ENCODE measurements at places on chromosomes 6 and 20.
A peak's percentile ranks its signal among the peaks of the same experiment; 100 is the strongest.

DNA sequence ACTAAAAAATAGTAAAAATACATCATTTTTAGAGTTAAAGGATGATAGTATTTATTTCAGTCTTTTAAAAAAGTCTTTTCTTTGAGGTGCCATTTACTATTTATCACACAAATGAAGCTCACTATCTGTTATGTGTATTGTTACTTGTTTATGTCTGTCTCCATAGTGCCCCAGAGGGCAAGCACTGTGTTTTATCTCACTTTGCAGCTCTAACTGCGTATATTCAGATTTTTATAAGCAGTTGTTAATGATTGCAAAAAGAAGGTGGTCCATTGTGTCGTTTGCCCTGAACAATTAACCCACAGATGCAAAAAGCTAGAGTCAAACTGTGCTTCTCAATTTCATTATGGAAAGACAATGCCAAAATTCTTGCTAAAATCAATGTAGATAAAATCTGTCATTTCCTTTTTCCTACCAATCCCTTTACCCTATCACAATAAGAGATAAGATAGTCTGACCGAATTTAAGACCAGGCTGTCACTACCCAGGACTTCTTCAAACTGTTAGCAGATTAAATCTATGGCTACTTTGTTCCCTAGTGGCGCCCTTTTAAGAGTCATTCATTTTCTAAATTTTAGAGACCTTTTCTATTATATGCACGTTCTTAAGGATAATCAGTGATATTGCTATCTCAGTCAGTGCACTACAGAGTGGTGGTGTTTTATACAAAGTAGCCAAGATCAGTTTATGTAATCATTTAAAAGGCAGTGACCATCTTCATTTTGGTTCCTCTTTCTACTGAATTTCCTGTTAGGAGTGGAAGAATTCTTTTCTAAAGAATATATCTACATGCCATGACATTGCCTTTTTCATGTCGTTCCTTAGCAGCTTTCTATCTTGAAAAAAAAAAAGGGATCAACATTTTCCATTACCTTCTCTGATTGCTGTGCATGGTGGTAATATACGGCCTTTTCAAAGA is 133.1 kb upstream of the PRDM1 start:
- no peak for DNase-seq

DNA sequence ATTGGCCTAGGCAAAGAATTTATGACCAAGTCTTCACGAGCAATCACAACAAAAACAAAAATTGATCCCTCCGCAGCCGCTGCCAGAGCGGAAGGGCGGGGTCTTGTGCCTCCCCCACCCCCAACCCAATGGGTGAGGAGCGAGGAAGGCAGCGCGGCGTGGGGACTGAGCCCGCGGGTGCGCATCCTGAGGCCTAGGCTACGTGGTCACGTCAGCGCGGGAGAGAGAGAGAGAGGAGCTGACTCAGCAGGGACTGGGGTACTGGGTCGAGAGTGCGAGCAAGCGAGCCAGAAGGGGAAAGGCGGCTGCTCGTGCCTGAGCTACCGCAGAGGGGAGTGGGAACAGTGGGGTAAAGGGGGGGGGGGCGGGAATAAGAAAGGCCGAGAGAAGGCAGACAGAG is 90.1 kb upstream of the FERMT1 start:
- DNase-seq: no peak

- DNase-seq: no peak
Measured at GRCh38 chr6:116456927-116457326, 4.2 kb upstream of the CALHM6 start.

GRCh38 chr6:145051661-145052060 is 683.7 kb downstream of the EPM2A start:
- no peak for DNase-seq

DNA sequence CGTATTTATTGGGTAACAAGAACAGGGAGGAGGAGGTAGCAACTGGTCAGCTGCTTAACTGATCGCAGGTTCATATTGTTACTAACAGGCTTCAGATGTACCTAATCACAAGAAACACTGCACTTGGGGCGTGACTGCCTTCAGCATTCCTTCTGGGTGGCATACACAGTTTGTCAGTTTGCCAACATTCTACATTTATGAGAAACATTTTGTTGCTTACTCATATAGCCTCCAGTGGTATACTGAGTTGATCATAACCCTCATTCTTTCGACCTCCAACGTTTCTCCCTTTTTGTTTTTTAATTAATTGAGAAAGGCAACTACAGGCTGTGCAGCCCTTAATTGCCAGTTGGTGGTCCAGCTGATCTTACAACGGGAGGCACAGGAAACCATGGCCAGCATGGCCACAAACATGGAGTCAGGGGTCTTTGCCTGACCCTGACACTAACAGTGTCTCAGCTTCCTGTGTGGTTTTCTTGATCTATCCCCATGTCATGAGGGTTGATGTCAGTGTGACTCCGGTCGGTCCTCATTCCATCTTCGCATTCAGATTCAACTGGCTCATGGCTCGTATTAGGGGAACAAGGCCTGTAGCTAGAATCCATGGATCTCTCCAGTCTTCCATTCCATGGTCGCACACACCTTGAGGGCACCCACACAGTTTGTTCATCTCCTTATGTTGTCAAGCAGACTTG is 9.4 kb downstream of the EPB41L2 start:
- no peak for DNase-seq

GRCh38 chr6:50993941-50994720 is 175.5 kb downstream of the TFAP2B start:
- no peak for DNase-seq

- DNase-seq: no peak
Measured at GRCh38 chr6:162899148-162899547, 171.4 kb downstream of the PACRG start.

- DNase-seq: no peak
Measured at GRCh38 chr6:31762878-31763618, 592 bp downstream of the SAPCD1 start.

DNA sequence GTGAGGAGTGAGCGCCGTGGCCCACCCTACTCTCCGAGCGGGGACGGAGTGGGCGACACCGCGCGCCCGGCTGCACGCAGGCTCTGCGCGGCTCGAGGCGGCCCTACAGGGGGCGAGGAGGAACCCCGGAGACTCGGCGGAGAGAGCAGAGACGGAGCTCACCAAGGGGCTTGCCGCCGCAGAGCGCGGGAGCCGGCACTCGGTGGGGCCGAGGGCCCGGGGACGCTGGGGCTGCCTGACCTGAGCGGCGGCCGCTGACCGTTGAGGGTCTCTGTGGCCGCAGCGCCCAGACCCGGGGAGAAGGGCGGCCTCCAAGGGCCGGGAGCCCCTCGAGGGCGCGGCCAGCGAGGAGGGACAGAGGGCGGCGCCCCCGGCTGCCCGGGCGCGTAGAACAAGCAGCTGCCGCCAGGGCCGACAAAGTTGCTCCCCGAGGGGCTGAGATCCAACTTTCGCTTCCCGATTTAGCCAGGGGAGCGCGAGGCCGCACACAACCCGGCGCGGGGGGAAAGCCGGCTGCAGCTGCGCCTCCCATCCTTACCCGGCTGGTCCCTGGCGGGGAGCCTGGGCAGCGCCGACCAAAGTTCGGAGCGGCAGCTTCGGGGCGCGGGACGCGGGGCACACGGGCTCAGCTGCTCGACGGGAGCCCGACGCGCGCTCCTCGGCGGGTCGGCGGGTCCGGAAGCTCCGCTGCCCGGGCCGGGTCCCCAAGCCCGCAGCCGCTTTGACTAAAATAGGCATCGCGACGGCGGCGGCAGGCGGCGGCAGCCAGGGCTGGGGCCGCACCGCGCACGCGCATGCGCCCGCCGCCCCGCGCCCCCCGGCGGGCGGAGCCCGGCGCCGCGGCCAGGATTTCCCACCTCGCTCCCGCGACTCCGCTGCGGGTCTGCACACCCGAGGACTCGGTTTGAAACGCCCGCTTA is 43.1 kb downstream of the POPDC3 start:
- DNase-seq: peak; percentile 2

DNA sequence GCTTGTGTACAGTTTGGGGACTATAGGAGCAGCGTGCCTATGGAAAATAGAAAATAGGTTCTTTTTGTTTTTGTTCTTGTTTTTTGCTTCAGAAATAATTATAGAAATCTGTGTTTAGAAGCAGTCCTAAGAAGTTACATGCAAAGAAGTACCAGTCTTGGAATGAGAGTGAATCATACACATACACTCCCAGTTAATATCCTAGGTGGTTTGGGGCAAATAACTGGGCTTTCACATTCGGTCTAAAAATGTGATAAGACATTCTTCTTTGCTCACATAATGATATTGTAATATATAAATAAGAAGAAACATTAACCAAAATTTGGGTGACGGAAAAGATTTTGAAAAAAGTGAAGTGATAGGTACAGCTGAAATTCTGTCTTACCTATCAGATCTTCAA is 61.0 kb downstream of the ENPP1 start:
- DNase-seq: no peak

DNA sequence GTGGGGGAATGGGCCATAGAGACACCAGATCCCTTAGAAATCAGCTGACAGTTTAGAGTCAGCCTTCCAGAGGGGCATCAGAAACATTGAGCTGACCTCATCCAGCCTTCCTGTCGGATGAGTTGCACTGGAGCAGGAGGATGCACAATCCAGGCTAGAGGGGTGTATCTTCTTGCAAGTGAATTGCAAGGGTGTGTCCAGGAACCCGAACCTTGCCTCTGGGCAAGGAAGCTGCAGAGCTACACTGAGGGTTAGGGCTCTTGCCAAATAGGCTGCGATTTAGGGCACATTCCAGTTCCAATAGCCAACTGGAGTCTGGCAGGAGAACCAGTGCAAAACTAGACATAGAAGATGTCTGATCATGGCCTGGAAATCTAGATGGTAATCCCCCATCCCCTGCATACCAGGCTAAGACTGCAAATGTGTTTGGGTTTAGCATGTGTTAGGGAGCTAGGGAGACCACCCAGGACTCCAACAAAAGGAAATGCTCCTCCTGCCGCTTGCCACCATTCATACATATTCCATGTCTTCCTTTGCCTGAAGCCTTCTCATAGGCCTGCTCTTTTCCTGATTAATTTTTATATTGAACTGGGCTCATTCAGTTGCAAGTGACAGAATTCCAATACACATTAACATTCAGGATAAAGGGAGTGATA is 6.3 kb upstream of the UTRN start:
- no peak for DNase-seq

- no peak for DNase-seq
Measured at GRCh38 chr20:10978713-10979112, 304.9 kb upstream of the JAG1 start.

- DNase-seq: no peak
Measured at GRCh38 chr6:41705311-41705995, 30.0 kb downstream of the TFEB start.

GRCh38 chr6:118980063-118980462 is 45.1 kb upstream of the MCM9 start:
- DNase-seq: no peak

DNA sequence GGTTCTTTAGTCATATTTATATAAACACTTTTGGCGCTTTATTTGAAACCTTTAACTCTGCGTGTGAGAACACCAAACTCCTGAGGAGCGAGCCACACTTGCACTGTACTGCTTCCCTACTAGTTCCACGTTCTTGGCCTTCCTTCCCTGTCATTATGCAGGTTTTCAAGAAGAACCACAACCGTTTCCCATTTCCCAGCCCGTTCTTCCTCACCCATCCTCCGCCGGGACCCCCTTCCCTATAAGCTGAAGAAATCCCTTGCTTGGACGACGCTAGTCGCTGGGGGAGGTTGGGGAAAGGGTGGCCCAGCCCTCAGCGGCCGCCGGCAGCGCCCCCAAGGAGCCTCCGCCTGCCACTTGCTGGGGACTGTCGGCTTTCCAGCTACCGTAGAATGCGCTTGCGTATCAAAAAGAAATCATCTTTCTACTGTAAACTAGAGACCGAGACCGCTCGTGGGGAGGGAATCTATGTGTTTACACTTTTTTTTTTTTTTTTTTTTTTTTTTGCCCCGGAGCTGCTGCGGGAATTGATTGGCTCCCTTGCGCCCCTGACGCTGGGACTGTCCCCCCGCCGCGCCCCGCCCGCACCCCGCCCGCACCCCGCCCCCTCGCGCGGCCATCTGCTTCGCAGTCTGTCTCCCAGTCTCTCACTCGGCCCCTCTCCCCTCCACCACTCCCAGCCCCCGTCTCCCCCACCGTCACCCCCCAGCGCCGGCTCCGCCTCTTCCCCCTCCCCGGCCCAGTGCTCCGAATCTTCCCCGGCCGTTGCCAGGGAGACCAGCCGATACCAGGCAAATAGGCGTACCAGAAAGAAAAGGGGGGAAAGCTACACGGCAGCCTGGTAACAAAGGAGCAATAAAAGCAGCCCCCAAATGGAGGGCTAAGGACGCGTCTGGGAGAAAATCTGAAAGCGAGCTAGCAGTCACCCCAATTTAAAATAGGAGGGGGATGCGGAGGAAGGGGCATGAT is 2.3 kb upstream of the MARCKS start:
- no peak for DNase-seq

DNA sequence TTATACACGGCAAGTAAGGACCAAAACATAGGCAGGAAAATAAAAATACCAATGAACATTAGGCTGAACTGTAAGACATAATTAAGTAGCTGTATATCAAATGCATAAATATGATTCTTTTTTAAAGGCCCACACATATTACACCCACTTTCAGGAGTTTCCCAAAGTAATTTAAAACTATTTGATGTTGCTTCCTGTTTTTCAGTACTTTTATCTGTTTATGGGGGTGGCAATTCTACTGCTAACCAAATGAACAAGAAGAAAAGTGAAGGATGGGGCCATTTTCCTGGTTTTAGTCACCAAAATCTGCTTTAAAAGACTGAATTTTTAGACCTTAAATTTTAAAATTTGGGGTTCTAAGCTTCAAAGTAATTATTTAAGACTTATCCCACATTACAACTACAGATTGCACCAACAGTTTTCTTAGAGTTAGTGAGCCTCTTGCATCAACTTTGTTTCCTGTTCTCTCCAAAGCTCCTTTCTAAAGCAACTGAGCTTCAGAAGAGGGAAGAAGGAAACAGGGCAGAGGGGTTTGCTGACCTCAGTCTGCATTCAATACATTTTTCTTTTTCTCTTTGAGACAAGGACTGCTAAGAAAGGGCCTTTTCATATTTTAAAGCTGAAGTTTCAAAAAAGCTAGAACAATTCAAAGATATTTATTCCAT is 191.0 kb downstream of the BACH2 start:
- no peak for DNase-seq

DNA sequence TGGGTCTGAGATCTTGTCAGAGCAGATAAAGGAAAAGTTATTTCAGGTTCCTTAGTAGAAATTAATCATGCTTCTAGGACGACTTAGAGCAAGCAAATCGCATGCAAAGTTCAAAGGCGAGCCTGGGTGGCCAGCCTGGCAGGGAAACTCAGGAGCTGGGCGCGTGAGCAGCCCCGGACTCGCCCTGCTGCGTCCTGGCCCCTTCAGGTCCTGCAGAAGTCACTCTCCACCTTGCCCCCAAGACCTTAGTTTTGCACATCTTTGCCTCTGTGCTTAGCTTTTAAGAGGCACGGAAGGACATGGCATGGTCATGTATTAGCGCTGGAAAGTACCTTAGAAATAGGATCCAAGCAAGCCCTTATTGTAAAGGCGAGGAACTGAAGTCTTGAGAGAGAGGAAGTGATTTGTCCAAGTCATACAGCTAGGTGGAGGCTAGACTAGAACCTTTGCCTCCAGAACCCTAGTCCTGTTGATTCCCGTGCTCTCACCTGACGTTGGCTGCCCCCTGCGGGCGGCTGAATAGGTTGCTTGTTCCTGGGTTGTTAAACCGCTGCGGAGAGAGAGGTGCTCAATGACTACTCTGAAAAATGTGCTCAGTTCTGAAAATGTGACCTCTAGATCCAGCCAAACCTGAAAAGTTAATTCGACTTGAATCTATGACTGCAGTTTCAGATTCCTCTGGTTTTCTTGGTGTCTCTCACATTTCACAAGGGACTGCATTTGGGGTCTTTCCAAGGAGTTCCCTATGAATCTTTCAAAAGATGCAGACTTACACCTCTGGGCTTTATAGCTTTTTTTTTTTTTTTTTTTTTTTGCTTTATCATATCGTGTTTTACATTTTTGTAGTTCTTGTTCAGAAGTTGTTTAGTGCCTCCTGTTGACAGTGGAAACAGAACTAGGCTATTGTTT is 2.7 kb downstream of the MYB start:
- DNase-seq: peak; percentile 82

- DNase-seq: no peak
Measured at GRCh38 chr6:10332111-10332510, 82.8 kb downstream of the TFAP2A start.
